ENCODE measurements at places on chromosomes 5 and 9.

DNA sequence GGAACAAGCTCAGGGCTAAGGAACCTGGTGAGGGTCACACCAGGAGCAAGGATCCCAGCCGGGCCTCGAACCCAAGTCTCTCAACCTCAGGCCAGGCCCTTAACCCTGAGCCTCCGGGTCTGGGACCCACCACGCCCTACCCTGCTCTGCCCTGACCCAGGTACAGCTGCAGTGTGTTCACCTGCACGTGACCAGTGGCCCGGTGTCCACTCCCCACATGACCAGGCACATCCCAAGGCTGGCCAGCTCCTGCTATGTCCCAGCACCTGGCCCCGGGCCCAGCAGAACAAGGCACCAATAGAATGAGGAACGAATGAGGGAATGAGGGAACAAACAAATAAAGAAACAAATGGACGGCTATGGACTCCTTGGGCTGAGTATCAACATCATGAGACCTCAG, 112.0 kb upstream of the SARDH start:
- no peak for DNase-seq

- DNase-seq: no peak
Observed at GRCh38 chr9:133901184-133901835, 90.8 kb downstream of the VAV2 start.

DNA sequence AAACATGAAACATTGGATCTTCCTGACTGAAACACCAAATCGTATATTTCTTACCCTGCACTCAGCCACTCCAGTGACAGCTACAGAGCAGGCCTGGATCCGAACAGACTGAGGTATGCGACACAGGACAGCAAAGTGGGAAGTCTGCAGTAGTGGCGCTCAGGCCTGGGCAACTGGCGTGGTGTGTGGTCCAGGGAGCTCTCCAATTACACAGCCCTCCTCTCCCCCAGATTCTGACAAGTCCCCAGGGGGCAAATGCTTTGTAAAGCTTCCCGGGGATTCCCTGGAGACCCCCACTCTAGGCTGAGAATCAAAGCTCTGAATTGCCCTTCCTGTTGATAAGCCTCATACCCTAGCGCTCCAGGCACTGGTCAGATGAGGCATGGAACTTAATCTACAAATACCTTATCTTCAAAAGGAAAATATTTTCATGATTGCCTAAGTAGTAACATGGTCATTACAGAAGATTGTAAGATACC, 104.8 kb upstream of the ERCC6L2 start:
- no peak for DNase-seq

- no peak for DNase-seq
Observed at GRCh38 chr9:112422417-112423148, 42.7 kb downstream of the HSDL2 start.

- no peak for DNase-seq
Observed at GRCh38 chr9:111913159-111913558, 16.5 kb downstream of the UGCG start.

DNA sequence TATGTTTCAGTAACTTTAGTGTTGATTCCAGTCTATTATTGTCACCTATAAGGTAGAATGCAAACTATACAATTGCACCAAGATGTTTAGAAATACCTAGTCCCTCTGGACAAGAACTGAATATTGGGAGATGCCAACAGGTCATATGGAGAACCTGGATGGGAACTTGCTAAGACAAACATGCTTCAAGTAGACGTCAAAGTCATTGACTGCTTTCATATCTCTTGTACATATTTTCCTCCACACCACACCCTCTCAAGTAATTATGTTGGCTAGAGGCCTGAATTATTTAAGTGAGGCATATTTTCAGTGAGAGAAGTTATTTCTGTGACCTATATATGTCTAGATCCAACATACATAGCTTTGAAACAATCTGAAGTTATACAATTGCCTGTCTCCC, 453.3 kb downstream of the ELAVL2 start:
- no peak for DNase-seq

- no peak for DNase-seq
Observed at GRCh38 chr5:117812861-117813260, 1175.5 kb downstream of the DTWD2 start.

DNA sequence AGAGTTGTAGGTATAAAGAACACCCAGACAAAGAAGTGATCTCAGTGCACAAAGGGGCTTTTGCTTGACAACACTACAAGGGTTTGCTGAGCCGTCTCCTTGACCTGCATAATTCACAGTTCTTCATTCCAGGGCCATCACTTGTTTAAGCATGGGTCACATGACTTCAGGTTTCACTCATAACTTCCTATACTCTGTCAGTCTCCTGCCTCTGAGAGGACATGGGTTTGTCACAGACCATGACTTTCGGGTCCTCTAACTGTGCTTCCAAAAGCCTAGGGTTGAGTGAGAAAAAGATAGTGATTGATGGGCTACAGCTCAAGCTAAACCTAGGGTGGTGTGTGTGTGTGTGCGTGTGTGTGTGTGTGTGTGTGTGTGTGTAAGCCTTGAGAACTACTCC, 166.4 kb downstream of the CDH6 start:
- no peak for DNase-seq

DNA sequence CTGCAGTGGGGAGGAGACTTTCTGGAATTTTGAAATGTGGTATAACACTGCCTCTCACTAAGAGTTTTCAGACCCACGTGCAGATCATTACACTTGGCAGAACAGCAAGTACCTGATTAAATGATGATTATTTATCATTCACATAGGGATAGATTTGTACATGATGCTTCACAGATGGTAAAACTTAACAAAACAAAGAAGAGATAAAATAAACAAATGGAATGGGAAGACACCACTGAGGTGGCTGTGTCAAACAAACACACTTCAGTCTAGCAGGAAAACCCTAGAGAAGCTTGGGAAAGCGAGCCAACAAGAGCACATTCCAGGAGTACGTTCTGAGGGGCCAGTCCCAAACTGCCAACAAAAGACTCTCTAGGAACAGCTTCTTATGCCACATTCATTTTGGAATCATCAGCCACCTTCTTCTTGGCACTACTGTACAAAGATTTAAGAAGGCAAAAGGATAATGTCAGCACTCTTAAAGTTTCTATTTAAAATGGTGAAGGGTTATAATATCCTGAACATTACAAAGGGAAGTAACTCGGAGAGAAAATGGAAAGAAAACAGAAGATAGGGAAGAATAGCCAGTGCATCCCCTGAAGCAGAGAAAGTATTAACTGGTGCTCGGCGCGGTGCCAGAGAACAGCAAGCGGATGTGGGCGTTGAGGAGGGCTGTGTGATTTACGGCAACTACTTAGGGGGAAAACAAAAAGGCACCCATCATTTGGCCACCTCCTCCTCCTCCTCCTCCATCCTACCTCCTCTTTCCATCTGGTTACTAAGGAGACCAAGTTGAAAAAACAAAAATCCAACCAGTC, 1.6 kb downstream of the MED27 start:
- DNase-seq: peak; percentile 37

- no peak for DNase-seq
Observed at GRCh38 chr5:15282611-15283010, 217.4 kb upstream of the FBXL7 start.

Data from fibroblast of skin of left quadriceps (primary cell).